ENCODE measurements at places on chromosomes 7 and 10. TPM values are rescaled to one million over a fixed set of nuclear protein-coding genes. Genes with fewer than 3 reads are reported as not detected.

- no peak for DNase-seq
Measured at GRCh38 chr7:88576720-88577119, 182.8 kb upstream of the ZNF804B start.

PLAU gene
- 5.5 TPM for total RNA-seq

GRCh38 chr7:15798081-15798480 lies 111.6 kb upstream of the MEOX2 start:
- no peak for DNase-seq

DNA sequence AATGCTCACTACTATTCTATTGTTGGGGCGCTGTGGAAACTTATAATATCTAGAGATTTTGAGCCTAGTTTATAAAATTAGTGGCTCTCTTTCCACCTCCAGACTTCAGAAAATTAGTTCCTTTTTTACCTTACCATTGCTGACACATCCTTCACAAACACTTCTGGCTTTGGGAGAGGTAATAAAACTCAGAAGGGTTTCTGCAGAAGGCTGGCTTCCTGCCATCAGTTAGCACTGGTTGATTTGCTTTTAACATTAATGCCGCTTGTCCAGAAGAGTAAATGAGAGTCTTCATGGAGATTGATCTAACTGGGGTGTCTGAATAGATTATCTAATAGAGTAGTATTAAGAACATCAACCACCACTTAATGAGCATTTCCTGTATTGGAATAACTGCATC lies 20.3 kb downstream of the ACSM6 start:
- DNase-seq, result no peak

COL13A1 gene
- total RNA-seq, result 0.43 TPM

DNA sequence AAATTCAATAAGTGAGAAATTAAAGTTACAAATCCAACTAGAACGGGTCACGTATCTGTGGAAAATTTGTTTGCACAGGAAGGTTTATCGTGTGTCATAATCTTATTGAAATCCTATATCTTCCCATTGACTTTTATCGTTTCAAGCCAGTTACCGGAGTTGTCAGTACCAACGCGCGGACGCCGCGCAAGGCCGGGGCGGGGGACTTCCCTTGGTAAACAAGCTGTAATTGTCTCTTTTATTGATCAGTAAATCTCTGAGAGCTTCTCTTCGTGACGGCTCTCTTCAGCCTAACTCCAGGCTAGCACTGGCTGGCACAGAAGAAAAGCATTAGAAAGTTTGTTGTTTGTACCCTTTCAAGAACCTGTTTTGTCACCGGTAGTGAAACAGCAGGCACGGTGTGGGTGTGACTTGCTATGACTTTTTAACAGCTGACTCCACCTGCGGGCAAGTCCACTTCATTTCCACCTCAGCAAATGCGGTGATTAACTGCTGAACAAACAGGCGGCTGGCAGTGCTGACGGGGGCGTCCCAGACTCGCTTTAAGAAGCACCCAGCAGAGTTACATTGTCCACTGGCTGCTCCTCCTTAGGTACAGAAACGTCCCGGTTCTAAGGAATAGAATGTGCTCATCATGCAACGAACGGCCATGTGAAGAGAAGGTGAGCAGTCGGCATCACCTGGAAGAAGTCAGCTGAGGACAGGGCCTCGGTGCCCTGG lies 215.8 kb downstream of the MAD1L1 start:
- DNase-seq, result no peak

DNA sequence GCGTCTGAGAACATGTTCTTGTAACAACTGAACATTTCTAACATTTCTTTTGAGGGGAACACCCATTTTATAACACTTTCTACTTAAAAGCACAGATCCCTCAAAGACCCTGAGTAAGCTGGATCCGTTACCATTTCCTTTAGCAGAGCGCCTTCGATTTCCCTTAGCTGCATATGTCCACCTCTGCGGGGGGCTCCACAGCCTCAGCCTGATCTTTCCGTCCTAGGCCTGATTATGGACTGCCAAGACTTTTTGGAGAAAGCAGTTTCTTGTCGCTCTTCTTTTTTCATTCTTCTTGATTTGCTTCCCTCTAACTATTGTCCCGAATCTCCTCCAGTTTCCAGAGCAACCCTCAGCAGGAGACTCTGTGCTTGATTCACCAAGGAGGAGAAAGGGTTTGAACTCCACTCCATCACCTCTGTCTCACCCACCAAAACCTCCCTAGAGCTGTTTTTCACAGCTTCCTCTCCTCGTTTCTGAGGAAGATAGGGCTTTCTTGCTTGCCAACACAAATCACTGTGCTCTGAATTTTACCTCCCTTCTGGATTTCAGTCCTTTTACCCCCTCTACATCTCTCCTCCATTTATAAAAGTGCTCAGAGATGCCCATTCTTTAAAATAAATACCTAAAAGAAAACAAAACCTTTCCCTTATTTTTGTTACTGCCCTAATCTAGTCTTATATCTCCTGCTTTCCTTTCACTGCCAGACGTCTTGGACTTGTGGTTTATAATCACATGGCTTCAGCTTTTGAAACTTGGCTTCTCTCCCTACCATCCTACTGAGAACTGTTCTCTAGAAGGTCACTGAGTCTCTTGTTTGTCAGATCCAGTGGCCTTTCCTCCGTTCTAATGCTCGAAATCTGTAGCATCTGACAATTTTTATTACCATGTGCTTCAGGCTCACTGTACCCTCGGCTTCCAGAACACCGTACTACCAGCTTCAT lies 30.5 kb upstream of the ZRANB1 start:
- peak; percentile 15 for DNase-seq

PTN gene
- total RNA-seq, result 16.2 TPM

Data from type B pancreatic cell (in vitro differentiated cells).